ENCODE measurements at places on chromosomes 1 and 21. TPM values are rescaled to one million over a fixed set of nuclear protein-coding genes. Genes with fewer than 3 reads are reported as not detected.

Gene ZNF678
- 25.3 TPM for total RNA-seq

Gene EXTL1
- total RNA-seq = 1.1 TPM

Gene LCE3E
- not detected for total RNA-seq

Gene NRIP1
- total RNA-seq = 10.4 TPM

Gene TIE1
- 1.2 TPM for total RNA-seq

Gene OLIG1
- total RNA-seq = 0.33 TPM

Gene ZNF648
- 1.4 TPM for total RNA-seq

Gene PRRX1
- total RNA-seq = not detected

DNA sequence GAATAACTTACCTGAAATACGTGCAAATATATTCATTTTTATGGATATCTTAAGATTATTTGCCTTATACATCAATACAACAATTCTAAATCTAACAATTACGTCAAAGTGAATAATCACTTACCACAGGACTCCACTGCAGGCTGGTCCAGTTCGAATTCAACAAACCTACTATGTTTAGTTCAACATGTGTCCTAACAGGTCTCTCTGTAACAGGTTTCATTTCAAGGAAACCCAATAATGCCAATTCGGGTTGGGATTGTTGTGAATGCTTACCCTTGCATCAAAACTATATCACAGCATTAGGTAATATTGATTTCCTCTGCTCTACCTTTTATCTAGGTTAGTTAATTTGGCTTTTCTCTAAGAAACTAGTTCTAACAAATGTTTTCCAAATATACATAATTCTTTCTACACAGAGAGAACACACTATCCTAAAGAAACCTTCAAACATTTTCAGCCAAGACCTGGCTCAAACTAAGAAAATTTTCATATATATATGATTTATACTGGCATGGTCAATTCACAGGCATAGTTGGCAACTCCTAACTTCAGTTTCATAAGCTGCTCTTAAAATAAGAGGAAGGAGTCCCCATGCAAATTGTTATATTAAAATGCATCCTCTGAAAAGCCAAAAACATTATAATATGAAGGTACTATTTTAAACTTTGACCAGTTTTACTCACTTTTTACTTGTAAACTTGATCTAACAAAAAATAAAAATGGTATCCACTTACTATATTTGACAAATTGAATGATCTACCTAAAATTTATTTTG, 4.5 kb downstream of the IVNS1ABP start:
- no peak overlapping the region for H3K27ac ChIP-seq
- H3K4me3 ChIP-seq = peak overlapping the region; percentile 98
- peaks cover 13% of the 10 kb centered on the region for H3K36me3 ChIP-seq
- no peaks in the 10 kb centered on the region for H3K27me3 ChIP-seq
- H3K4me1 ChIP-seq = no peaks in the 10 kb centered on the region
- no peak for DNase-seq

- no peak overlapping the region for H3K4me3 ChIP-seq
- no peaks in the 10 kb centered on the region for H3K27me3 ChIP-seq
- H3K36me3 ChIP-seq = no peaks in the 10 kb centered on the region
- no peaks in the 10 kb centered on the region for H3K4me1 ChIP-seq
- no peak for DNase-seq
- H3K27ac ChIP-seq = no peak overlapping the region
These were observed 158.5 kb upstream of the PRMT6 start for GRCh38 chr1:106897976-106898375.

DNA sequence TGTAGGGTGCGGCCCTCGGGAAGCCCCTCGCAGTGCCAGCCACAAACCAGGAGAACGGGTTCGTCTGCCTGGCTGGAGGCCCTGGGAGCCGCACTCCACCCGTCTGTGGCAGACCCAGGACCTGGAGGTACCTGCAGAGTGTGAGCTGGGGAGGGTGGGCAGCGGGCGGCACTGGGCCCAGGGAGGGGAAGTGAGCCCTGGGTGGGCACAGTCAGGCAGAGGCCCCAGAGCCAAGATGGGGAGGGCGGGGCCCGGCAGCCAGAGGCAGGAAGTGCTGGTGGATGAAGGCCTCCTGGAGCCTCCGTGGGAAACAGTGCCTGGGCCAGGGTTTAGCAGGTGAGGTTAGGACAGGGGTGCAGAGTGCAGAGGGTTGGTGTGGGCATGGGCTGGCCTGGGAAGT, 4.0 kb upstream of the PEX10 start:
- no peaks in the 10 kb centered on the region for H3K36me3 ChIP-seq
- H3K4me3 ChIP-seq = no peak overlapping the region
- no peaks in the 10 kb centered on the region for H3K27me3 ChIP-seq
- no peak for DNase-seq
- no peaks in the 10 kb centered on the region for H3K4me1 ChIP-seq

DNA sequence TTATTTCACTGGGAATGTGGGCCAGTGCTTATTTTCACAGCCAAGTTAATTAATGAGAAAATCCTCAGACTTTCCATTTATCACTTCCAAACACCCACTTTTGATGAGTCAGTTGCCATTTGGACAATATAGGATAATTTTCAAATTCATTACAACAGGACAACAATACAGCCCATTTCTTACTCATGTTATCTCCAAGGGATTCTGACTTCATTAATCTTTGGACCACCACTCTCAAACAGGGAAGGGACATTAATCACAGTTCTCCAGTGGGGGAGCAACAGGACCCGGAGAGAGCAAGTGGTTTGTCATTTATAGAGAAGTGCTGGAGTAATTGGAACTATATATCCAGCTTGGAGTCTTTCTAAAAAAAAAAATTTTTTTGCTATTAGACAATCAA, 38.7 kb downstream of the JUN start:
- H3K4me3 ChIP-seq = no peak overlapping the region
- H3K4me1 ChIP-seq = no peaks in the 10 kb centered on the region
- no peaks in the 10 kb centered on the region for H3K36me3 ChIP-seq

DNA sequence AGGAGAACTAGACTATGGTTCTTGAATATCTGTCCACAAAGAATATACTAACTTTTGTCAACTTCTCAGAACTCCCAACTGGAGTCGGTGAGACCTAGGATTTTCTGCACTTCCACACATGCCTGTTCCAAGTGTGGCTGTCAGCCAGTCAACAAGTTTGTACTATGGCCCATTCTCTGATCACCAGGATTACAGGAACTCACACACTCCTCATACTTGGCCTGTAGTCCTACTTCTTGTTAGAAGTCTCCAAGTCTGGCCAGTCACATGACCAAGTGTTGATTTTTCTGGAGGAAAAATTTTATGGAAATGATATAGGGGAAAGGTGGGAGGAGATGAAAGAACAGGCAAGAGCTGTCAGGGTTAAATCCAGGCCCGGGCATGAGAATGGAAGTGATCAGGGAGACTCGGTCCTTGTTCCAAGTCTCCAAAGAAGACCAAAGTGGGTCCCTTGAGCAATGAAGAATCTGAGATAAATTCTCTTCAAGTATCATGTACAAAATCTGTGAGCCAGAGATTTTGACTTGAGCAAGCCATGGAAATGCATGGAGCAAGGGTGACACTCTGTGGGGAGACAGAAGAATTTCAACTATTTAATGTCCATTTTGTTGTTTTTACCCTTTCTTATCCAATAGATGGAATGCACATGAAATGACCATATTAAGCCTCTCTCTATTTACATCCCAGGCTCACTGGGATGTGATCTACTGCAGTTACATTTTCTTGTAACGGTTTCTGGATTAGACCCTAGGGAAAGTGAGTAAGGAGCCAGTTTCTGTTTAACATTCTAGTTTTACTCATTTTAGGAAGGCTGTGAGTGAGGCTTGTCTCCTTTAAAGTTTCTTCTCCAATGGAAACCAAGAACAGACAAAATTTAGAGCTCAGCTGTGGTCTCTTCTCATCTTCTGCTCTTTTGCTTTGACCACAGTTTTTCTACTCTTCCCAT, 320.9 kb downstream of the ASTN1 start:
- H3K27ac ChIP-seq = no peak overlapping the region
- no peaks in the 10 kb centered on the region for H3K36me3 ChIP-seq
- no peaks in the 10 kb centered on the region for H3K27me3 ChIP-seq
- peaks cover 3% of the 10 kb centered on the region for H3K4me1 ChIP-seq

GRCh38 chr1:174825806-174826205, 173.9 kb upstream of the CACYBP start:
- DNase-seq = no peak
- H3K4me3 ChIP-seq = no peak overlapping the region
- no peak overlapping the region for H3K27ac ChIP-seq
- no peaks in the 10 kb centered on the region for H3K36me3 ChIP-seq
- H3K27me3 ChIP-seq = no peaks in the 10 kb centered on the region

DNA sequence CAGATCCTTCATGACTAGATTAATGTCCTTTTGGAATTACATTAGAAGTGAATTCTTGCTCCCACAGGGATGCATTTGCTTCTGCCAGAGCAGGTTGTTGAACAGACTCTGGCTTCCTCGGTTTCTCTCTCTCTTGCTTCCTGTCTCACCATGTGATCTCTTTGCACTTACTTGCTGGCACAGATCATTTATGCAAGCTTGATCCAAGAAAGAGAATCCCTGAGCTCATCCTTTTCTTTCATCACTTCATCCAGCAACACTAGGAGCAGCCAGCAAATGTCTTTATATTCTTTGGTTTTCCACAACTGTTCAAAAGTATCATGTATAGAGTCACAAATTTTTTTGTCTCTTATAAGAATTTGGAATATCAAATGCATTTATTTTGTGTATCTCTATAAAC, 313.5 kb downstream of the ZNF326 start:
- H3K36me3 ChIP-seq = no peaks in the 10 kb centered on the region
- no peak for DNase-seq
- H3K27ac ChIP-seq = no peak overlapping the region
- H3K4me3 ChIP-seq = no peak overlapping the region
- H3K27me3 ChIP-seq = no peaks in the 10 kb centered on the region
- no peaks in the 10 kb centered on the region for H3K4me1 ChIP-seq

- H3K27ac ChIP-seq = no peak overlapping the region
- H3K36me3 ChIP-seq = no peaks in the 10 kb centered on the region
- no peaks in the 10 kb centered on the region for H3K4me1 ChIP-seq
- DNase-seq = no peak
- H3K27me3 ChIP-seq = peaks cover 3% of the 10 kb centered on the region
These were observed 585 bp downstream of the NEGR1 start for GRCh38 chr1:72281637-72282270.

DNA sequence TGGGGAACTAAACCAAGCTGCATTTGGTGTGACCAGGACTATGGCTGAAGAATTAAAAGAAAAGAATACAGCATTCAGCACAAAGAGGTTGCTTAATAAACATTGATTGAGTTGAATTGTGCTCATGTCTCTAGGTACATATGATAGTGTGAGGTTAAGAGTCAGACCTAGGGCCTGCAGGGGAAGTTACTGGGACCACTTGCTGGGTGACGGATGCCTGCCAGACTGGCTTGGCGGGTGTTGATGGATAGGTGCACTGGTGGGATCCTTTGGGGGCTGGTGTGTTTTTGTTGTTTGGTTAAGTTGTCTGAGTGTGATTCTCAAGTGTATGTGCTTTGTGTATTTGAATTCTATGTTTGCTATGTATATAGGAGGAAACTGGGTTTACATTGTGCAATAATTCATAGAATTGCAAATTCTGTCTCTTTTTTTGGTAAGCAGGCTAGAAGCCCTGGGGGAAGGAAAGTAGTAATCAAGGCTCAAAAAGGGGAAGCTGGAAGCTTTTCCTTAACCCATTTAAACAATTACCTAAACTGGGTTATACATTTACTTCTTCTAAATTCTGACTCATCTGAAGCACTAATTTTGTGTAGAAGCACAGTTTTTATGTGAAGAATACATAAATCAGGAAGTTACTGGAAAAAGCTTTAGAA, 1.8 kb downstream of the CD101 start:
- DNase-seq = no peak
- H3K27ac ChIP-seq = no peak overlapping the region
- peaks cover 5% of the 10 kb centered on the region for H3K4me1 ChIP-seq
- H3K27me3 ChIP-seq = no peaks in the 10 kb centered on the region
- H3K4me3 ChIP-seq = peak overlapping the region; percentile 33

DNA sequence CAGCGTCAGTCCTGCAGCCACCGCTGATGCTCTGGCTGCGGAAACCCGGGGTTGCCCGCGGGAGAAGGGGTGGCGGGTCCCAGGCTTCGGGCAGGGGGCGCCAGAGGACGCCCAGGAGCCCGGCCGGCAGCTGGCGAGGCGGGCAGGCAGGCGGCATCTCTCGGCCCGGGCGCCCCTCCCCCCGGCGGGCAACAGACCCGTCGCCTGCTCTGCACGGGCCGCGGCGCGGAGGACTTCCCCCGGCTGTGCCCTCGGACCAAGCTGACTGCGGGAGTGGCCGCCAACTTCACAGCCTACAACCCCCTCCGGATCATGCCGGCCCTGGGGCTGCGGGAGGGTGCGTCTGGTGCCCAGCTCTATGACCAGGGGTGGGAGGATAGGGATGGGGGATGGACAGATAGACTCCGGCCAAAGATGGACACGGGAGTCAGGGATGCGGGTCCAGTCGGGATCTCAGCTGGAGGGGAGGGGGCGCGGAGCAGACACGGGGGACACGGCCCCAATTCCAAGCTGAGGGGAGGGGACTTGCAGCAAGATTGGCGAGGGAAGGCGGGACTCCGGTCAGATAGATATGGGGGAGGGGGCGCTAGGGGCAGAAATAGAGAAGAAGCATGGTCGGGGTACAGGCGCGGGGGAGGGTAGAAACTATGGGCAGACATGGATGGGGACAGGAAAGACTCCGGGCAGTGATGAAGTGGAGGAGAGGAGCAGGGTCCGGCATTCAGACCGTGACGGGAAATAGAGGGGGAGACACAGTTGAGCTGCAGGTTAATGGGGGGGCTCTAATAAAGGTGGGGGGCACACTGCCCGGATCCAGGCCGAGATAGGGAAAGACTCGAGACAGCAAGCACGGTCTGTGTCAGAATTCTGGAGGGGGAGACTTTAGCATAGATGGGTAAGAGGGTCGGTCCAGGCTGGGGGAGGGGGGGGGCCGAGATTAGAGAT, 1.1 kb downstream of the ADGRB2 start:
- peak overlapping the region; percentile 93 for H3K4me3 ChIP-seq
- peaks cover 2% of the 10 kb centered on the region for H3K27me3 ChIP-seq
- DNase-seq = peak; percentile 90
- no peak overlapping the region for H3K27ac ChIP-seq

- no peaks in the 10 kb centered on the region for H3K36me3 ChIP-seq
- H3K4me3 ChIP-seq = no peak overlapping the region
- no peaks in the 10 kb centered on the region for H3K4me1 ChIP-seq
- DNase-seq = no peak
- no peak overlapping the region for H3K27ac ChIP-seq
These were observed 17.2 kb downstream of the LY9 start for GRCh38 chr1:160813215-160813614.

DNA sequence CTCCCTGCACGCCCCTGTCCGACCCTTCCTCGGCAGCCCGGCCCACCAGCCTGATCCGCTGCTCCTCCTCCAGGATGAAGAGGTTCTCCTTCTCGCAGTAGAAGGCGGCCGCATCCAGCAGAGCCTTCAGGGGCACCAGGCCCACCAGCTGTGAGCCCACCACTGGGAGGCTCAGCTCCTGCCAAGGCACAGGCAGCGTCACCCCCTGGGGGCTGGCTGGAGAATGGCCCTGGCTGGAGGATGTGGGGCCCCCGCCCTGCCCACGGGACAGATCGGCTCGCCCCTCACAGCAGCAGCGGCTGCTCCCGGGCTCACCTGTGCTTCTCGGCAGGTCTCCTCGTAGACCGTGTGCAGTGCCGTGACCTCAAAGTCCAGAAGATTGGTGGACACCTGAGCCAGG, 5.3 kb downstream of the FTCD start:
- H3K4me1 ChIP-seq = no peaks in the 10 kb centered on the region
- H3K27me3 ChIP-seq = no peaks in the 10 kb centered on the region
- H3K27ac ChIP-seq = no peak overlapping the region
- DNase-seq = peak; percentile 35
- H3K4me3 ChIP-seq = no peak overlapping the region

- no peaks in the 10 kb centered on the region for H3K4me1 ChIP-seq
- no peaks in the 10 kb centered on the region for H3K36me3 ChIP-seq
- H3K27ac ChIP-seq = no peak overlapping the region
- no peaks in the 10 kb centered on the region for H3K27me3 ChIP-seq
- no peak overlapping the region for H3K4me3 ChIP-seq
These were observed 20.3 kb upstream of the LAPTM5 start for GRCh38 chr1:30777904-30778153.

Data from H9 (cell line).